Stimulated activated CD8-positive, alpha-beta memory T cell treated with anti-CD3 and anti-CD28 coated beads, Interleukin-4, amount 100 ng/mL, for 24 hours (primary cell): ENCODE measurements at places on chromosomes 6 and 20.

DNA sequence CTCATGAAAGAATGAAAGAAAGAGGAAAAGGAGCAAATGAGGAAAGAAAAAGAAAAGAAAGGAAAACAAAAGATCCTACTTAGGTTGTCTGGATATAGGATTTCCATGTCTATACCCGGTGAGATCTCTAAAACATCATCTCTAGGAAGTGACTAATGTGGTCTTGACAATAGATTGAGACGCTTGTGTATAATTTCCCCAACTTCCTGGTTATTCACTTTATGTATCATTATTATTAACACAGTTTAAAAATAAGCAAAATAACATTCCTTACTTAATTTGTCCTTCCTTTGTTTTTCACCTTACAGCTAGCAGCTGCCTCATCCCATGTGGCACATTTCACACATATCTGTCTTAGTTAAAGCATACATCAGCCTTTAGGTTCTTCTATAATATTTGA, 27.0 kb downstream of the LAMA4 start:
- DNase-seq: no peak

DNA sequence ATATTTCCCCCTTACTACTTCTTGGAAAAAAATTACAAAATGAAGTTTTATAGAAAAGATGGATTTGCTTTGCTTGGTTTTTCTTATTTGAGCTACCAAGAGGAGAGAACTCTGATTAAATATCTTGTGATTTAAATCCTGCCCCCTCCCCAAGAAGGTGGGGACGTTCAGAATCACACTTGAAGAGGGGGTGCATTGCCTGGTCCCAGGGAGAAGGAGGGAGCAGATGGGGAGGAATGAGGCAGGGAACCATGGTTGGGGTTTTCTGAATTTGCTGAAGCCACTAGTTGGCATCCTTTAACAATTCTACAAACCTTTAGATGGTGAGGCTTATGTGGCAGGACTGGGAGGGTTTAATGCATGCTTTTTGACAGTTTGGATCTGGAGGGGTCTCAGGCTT, 5.5 kb downstream of the PCK1 start:
- DNase-seq: no peak

DNA sequence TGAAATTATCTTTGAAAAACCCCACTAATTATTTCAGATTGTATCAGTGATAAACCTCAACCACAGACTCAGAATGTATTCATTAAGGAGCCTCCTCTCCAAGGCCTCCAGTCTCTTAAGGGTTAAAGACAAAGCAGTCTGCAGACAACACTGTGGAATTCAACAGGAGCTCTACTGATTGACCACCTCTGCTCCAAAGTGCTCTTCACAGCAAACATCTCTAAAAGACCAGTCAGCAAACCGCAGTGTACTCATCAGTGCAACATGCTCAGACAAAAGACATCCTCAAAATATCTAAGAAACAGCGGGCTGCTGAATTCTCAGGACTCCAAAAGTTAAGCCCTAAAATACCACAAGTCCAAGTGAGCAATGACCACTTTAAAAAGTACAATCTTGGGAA, 42.0 kb downstream of the UQCC1 start:
- no peak for DNase-seq

GRCh38 chr6:103680116-103680515, 1179.6 kb downstream of the HACE1 start:
- DNase-seq: no peak

- no peak for DNase-seq
Observed at GRCh38 chr6:156760377-156760776, 16.8 kb upstream of the ARID1B start.

DNA sequence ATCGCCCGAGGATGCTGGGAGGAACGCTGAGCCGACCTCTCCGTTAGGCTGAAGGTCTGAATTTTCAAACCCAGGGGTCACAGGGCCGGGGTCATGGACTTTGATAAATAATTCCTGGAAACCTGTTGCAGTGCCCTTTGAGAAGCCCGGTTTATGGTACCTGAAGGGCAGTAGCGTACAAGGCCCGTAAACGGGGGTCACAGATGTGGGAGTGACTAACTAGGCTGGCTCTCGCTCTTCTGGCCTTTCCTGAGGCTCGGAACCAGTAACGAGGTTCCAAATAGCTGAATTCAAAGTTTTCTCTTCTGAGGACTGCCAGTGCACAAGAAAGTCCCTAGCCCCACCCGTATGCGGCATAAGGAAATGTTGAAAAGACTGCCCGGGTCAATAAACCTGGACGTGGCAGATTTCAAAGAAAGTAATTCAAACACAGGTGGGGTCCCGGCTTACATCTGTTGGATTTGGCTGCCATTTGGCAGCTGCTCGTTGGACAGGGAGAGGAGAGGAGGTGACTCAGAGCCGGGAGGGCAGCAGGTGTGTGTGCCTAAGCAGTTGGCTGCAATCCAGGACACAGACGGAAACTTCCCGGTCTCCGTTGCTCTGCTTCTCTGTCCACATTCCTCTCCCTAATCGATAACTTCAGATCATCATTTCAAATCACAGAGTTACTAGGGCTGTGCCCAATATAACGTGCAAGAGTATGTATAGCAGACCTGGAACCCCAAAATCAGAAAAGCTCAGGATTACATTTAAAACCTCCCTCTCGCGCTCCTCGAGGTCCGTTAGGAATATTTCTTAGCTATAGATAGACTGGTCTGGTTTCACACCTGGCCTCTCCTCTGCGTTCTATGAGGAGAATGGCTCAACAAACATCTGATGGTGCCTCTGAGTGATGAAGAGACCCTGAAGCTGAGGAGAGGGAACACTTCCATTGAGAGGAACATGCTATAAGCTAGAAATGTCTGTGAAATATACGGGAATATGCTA, 765 bp upstream of the GMDS start:
- no peak for DNase-seq

DNA sequence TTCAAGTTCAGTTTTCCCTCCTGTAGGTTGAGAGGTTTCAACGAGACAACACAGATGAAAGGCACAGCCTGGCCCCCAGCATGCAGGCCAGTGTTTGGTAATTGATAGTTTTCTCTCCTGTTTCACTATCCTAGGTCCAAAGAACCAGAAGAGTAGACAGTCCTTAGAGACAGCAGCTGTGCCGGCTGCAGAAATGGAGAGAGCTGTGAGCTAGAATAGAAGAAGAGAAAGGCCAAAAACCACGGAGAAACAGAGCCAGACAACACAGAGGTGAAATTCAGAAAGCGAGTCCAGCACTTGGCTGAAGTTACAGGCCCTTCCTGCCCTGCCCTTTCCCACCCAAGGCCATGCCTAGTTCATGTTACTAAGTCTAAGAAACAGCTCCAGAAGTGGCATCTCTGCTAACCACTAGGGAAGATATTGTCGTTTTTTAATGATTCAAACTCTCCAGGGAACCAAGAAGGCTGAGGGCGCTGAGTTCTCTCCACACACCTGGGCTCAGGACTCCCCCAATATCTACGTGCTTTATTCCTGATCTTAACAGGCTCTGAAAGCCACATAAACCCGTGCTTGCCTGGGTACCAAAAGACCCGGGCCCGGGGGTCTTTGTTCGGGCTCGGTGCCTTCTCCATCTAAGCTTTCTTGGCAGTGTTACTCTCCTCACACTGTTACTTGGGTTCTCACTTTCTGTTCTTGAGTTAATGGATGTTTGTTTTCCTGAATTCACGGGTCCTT, 16.5 kb upstream of the RBPJL start:
- DNase-seq: no peak

DNA sequence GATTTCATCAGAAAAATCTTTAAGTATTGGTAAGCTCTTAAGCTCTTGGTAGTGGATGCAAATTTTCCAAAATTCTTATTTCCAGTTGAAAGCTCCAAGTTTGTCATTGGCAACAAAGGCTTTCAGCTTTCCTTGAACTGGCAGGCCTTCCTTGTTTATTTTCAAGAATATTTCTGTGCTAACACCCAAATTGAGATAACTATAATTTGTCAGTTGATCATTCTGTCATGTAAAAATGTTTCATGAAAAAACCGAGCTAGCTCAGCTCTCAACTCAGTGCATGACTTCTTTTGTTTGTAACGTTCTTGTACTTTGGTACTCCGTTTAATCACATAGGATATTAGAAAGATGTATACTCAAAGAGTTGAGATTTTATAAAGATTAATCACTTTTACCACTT, 38.9 kb upstream of the CALHM6 start:
- DNase-seq: no peak

DNA sequence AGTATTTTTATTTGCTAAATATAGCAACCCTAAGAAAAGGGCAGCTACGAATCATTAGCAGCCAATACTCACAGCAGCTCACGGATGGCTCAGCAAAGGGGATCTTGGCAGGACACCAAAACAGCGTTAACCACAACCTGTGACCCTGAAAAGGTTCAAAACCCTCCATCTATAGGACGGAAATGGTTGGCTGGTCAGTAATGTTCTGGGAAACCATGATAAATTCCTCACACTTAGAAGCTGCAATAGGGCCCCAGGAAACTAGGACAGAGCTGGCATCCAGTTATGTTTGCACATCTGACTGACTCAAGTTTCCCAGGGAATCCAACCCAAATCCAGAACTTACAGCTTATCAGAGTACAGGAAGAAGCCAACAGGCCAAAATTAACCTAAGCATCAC, 30.9 kb upstream of the PTPRT start:
- no peak for DNase-seq

DNA sequence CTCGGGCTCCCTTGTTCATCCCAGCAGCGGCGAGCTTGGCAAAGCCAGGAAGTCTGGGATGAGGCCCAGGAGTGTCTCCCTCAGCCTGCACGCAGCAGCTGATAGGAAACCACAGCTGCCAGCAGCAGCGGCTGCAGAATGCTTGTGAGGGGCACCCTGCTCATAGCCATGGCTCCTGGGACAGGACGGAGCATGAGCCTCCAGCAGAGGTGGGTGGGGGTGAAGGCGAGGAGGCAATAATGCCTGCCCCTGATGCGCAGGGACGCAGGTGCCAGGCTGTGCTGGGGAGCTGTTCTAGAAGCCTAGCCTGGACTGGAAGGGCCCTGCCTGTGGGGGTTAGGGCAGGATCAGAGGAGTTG, 157.9 kb downstream of the CD83 start:
- DNase-seq: no peak

DNA sequence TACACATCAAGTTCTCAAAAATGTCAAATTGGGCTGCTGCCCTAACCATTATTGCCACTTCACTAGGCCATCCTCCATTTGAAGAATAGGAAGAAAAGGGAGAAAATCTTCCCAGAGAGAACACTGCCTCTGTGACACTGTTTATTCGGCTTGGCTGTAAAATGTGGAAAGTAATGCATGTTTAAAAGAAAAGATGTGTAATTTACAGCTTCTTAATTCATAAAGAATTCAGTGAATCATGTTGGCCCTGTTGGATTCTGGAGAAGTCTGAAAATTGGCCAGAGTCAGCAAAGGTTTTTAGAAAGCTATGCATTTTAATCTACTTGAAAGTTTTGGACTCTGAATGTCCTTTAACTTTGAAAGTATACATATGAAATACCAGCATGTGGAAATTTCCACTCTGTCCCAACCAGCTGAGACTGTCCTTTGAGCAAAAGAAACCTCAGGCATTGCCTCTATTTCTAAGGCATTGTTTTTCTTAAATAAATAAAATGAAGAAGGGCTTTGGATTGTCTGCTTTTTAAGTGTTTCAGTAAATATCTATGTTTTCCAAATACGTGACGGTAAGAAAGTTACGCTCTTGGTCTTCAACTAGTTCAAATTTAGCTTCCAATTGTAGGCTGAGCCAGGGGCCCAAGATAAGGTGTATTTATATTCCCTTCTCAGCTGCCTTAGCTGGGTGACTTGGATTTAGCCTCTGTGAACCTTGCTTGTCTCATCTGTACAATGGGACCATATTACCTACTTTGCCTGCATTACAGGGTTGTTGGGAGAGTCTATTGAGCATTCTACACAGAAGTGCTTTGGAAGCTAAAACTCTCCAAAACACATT, 222.2 kb downstream of the UST start:
- no peak for DNase-seq

- DNase-seq: no peak
Observed at GRCh38 chr6:149139782-149140136, 177.8 kb upstream of the TAB2 start.

- DNase-seq: no peak
Observed at GRCh38 chr6:168534265-168534664, 93.3 kb downstream of the SMOC2 start.

DNA sequence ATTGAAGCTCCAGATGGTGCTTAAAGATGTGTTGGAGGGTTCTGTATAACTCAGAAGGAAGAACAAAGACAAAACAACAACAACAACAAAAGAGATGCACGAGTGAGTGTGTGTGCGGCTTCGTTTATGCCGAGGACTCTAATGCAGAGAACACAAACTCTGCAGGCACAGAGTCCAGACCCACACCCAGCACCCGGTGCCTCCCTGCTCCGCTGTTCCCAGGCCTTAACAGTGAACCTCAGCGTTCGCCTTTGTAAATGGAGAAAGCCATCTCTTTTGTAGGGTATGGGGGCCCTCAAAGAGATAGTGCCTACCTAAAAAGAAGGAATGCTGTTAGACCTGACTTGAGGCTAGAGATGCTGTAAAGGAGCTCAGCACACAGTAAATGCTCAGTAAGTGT, 243.3 kb downstream of the ERMARD start:
- DNase-seq: no peak

GRCh38 chr6:167566711-167567141, 241.8 kb downstream of the TTLL2 start:
- no peak for DNase-seq

GRCh38 chr20:35991142-35991771, 22.9 kb downstream of the CNBD2 start:
- no peak for DNase-seq

- no peak for DNase-seq
Observed at GRCh38 chr6:129818251-129818650, 42.9 kb downstream of the TMEM244 start.

DNA sequence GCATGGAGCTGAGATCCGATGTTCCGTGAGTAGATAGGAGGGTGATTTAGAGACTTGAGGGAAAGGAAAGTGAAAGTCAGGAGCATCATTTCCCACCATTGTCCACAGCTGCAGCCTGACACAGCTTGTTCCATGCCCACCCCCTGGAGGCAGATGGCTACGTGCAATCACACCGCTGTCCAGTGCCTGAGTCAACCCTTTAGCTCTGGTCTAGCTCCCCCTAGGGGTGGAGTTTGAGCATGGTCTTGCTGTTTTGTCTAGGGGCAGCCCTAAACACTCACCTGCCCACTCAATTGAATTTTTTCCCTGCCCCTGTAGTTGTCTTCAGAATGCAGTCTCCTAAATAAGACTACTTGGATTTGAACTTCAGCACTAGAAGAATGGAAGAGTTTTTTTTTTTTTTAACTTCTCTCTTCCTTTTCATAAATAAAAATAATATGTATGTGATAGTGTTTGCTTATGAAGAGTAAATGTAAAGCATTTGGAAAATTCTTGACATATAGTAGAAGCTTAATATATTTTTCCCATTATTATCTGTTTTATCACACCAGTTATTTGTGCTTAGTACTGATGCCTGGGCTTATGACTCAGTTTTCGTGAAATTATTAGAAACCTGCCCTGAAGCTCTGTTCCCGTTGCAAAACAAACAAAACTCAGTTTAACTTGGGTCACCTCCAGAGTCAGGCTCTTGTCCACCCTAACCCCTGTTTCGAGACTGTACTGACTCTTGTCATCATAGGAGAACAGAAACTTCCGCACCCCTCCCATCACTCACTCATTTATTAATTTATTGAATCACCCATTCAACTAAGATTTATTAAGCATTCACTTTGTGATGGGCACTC, 814.8 kb downstream of the MAFB start:
- DNase-seq: no peak
